Left renal cortex interstitium (tissue), 4 donors: ENCODE measurements at places on chromosomes 11 and 22. TPM values are rescaled to one million over a fixed set of nuclear protein-coding genes. Genes with fewer than 3 reads are reported as not detected.

- DNase-seq = no peak
Measured at GRCh38 chr11:105975128-105975527, 46.9 kb downstream of the MSANTD4 start.

DNA sequence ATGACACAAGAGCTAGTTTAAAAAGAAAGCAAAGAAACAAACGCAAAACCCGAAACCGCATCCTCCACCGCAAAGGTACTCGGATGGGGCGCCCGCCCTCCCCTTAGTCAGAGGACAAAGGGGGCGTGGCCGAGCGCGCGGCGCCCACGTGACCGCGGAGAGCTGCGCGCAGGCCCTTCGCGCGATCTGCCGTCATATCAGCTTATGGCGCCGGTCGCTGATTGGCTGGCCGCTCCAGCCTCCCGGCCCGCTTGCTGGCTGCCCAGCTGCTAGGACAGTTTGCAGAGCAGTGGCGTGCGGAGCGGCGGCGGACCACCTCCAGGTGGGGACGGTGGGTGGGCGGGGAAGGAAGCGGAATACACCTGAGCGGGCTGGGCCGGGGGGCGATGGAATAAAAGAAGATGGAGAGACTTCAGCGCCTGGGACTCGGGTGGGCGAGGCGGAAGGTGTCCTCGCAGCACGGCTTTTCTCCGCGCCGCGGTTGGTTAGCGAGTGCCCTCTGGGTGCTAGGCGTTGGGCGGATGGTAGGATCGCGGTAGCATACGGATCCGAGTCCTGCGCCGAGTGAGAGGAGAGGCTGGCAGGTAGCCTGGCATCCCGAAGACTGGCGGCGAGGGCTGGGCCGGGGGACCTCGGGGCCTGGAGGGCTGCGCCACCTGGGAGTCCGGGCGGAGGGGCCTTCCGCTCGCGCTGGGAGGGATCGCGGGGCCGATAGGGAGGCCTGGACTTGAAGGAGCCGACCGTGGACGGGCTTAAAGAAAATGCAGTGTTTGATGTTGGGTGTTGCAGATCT is at the start of gene SC5D:
TSS of gene SC5D (plus strand) at position 277 of the 793 bp plus-strand sequence. CDS start 10,605 bp downstream, outside the sequence.
- peak; percentile 88 for DNase-seq

DNA sequence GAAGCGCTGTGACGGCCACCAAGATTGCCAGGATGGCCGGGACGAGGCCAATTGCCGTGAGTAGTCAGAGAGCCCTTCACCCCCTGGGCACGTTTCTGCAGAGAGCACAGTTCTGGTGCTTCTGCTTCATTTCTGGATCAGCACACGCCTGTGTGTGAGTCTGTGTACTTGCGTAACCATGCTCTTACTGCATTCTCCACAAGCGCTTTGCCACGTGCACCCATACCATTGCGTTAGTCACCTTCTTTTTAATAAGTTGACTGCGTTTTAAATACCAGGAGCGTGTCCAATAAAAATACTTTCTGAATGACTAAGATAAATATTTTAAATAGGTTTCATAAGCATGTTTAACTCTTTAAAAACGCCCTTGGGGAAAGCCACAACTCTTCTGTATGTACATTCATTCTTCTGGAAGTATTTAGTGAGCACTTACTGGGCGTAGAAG is 143.0 kb upstream of the SORL1-AS1 start:
- DNase-seq = no peak

- no peak for DNase-seq
Measured at GRCh38 chr11:79083352-79083751, 357.5 kb downstream of the TENM4 start.

GRCh38 chr11:69251057-69251393 is 42.9 kb upstream of the MYEOV start:
- no peak for DNase-seq

- DNase-seq = no peak
Measured at GRCh38 chr11:75241906-75242644, 1.5 kb downstream of the TPBGL start.

DNA sequence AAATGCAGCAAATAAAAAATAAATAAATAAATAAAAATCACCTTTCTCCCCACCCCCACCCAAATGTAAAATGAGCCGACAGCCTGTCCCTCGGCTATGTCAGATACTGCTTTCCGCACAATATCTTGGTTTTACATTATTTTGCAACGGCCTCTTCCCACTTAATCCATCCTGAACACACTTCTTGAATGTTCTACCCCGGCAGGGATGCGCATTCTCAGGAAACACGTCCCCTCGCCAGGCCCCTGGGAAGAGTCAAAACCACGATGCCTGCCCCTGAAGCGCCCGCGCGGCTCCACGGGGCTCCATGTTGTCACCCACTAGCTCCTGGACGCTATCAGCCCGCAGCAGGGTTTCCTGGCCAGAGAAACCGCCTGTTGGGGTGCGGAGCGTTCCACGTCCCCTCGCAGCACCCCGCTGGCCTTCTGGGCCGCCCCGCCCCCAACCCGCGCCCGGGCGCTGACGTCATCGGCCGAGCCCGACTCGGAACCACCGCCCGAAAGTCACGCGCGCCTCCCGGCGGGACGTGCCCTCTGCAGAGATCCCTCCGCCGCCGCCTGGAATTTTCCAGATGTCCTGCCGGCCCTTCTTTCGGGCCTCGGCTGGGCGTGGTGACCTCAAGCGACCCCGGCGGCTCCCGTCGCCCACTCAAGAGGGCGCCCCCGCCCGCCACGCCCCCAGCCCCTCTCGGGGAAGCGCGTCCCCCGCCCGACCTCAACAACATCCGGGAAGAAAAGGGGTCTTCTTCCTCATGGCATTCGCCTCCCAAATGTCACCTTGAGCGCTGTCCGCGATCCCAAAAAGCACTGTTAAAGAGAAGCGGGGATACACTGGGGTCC is 585 bp upstream of the NEAT1 start:
- DNase-seq = peak; percentile 90

GRCh38 chr22:27431896-27432295 is 369.7 kb downstream of the MN1 start:
- DNase-seq = no peak

- DNase-seq = no peak
Measured at GRCh38 chr22:41092023-41092817, at the start of gene EP300. Gene EP300, plus strand, starts transcription at chr22:41092592. Its CDS starts 413 bp downstream, at chr22:41093005.

GRCh38 chr11:48003926-48004325 is 23.6 kb downstream of the PTPRJ start:
- no peak for DNase-seq

DNA sequence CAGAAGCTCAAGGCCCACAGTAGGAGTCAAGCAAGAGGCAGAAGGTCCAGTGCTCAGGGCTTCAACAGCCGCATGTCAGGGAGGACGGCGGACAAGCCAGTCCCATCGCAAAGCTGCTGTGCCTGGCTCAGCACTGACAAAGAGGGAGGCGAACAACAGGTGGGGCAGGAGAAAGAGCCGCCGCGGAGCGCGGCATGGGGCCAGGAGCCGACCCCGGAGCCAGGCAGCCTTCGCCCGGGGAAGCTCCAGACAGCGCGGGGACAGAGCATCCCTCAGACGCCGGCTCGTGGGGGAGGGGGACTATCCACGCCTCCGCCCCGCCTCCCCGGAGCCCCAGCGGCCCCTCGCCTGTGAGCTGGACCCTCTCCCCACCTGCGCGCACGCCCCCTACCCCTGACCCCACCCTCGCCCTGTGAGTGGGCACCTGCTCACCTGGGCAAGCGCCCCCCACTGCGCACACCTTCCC is 369 bp downstream of the DHCR7 start:
- DNase-seq = no peak

DNA sequence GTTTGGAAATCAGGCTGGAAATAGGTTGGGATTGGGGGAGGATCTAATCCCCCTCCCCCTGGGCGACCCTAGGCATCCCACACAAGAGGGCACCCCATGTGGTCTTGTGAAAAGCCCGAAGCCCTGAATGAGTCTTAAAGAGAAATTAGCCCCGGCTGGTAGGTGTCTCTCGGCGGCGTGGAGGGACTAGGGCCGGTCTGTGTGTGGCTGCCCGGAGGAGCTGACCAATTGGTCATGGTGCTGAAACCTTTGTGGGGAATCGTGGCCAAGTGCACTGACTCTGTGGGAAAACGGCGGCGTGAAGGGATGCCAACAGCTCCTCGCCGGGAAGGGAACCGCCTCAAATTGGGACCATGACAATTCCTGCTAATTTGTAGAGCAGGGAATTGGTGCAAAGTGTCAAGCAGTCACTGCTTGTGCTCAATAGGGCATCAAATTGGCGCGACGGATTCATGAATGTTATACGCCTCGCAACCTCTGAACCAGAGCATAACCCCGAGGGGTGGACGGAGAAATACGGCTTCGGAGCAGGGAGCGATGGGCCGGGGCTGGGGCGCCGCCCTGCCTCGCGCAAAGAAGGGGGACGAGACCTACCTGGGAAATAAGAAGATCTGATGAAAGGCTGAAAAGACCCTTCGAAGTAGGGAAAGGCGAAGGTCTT is 1.5 kb downstream of the DBX1 start:
- peak; percentile 65 for DNase-seq

GRCh38 chr22:36160499-36160942 is at the start of gene APOL3:
Gene APOL3, minus strand, starts transcription at chr22:36160755. Its CDS starts 11,700 bp downstream, at chr22:36149055.
- no peak for DNase-seq

DNA sequence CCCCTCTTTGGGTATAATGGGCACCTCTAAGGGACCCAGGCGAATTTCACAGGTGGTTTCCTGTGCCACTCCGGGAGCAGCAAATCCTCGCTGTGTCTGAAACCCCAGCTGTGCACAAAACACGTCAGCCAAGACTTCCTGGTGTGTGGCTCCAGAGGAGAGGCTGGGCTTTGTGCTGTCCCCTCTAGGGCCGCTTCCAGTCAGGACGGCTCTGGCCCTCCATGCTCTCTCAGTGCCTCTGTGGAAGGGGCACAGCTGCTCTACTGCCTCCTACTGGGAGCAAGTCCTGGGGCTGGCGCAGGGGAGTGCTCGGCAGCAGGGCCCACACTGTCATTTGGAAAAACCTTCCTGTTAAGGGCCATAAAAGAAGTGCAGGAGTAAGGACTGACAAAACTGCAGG is 23.7 kb upstream of the ARFGAP3 start:
- DNase-seq = no peak

DNA sequence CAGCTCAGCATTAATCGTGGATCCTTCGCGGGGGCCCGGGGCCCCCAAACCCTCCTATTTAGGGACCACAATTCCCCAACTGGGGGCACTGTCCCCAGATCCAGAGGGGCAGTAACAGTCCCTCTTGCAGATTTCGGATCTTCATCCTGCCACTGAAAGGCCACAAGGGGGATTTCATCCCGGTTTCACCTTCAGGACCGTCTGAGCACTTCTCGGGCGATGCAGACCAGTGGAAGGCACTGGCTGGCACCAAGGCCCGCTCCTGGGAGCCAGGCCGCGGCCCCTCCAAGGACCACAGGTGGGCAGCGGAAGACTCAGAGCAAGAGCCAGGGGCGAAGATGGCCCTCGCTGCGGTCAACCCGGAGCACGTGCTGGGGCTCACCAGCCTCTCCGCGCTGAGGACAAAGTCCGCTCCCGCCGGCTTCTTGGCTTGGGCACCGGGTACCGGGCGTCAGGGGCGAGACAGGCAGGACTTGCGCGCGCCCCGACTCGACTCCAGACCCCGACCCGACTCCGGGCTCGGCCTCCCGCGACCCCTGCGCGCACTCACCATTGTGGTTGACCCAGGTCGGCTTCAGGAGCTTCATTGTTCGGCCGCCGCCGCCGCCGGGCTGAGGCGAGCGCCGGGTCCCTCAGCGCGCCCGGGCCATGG is 517 bp downstream of the HIRA start:
- DNase-seq = no peak

- no peak for DNase-seq
Measured at GRCh38 chr22:50473855-50474671, 772 bp downstream of the SBF1 start.

EHF gene
- polyA plus RNA-seq = 24.7 TPM

PTPRCAP gene
- polyA plus RNA-seq = 2.5 TPM

OR51B2 gene
- polyA plus RNA-seq = not detected

PC gene
- polyA plus RNA-seq = 56.5 TPM

HEPHL1 gene
- polyA plus RNA-seq = 0.14 TPM

POU2F3 gene
- polyA plus RNA-seq = 0.41 TPM
